ENCODE measurements at places on chromosomes 7 and 10. TPM values are rescaled to one million over a fixed set of nuclear protein-coding genes. Genes with fewer than 3 reads are reported as not detected.

- peak; percentile 39 for ATAC-seq
These were observed 129.8 kb downstream of the GPR158 start for GRCh38 chr10:25304606-25305005.

GIMAP8 gene
- 0.53 TPM for total RNA-seq

TET1 gene
- 23.2 TPM for total RNA-seq

DPP6 gene
- total RNA-seq, result 0.20 TPM

ZNF438 gene
- total RNA-seq, result 5.3 TPM

FGL2 gene
- total RNA-seq, result 3.5 TPM
